ENCODE measurements at places on chromosomes 12 and 14.

- no peak for DNase-seq
Measured at GRCh38 chr14:63051992-63052391, 6.7 kb upstream of the KCNH5 start.

GRCh38 chr14:103925316-103925715 lies 2.9 kb upstream of the TDRD9 start:
- no peak for DNase-seq

- DNase-seq = no peak
Measured at GRCh38 chr12:32377344-32378055, 21.9 kb upstream of the FGD4 start.

DNA sequence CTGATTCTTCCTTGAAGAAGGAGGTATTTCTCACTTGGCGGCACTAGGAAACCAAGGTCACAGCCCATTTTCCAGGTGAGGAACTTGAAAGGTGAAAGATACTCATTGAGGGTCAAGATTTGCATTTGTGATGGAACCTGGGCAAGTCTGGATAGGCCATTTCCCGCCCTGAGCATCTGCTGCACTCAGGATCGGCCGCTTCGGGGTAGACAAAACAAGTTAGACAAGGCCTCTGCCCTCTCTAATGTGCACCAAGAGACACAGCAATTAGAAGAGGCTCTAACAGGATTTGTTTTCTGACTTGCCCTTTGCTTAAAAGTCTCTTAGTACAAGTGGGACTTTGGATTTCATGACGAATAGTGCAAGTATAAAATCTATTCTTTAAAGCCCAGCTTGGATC lies 167.2 kb downstream of the KTN1 start:
- no peak for DNase-seq

DNA sequence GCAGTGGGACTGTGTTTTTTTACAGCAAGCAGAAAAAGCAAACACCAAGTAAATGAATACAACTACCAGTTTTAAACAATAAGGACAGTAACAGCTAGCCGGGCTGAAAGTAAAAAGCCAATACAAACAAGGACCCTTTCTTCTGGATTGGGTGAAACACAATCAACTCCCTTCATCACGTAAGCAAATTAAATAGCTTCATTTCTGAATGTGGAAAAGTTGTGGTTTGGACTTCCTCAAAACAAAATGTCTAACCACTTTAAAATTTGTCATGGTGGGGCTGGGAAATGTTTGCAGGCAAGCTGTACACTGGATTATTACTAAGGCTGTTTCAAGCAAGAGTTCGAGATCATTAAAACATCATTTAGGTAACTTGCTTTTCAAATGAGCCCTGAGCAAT lies 47.4 kb downstream of the TCHP start:
- DNase-seq = peak; percentile 85

DNA sequence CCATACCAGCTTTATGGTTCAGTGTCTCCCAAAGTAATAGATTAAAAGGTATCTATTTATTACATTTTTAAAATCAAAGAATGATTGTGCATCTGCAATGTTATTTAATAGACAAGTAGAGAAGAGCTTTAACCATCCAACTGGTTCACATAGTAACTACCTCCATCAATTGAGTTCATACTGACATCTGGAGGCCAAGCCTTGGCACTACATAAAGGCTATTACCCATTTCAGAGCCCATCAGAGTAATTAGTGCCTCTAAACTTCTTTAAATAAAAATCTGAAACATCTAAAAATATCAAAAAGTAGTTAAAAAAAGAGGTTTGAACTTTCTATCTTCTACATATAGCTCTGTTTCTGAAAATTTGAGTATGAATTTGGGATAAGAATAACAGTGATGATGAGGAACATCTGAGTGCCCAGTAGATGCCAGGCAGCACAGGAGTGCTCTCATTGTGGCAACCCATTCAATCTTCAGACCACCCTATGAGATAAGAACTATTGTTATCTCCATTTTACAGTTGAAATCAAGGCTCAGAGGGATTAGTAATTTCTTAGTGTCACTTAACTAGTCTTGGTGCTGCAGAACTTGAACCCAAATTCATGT lies 132.9 kb upstream of the DAAM1 start:
- DNase-seq = peak; percentile 57

- DNase-seq = peak; percentile 89
Measured at GRCh38 chr14:100761481-100761880, 34.8 kb downstream of the DLK1 start.

GRCh38 chr14:102986810-102987579 lies 64.5 kb downstream of the AMN start:
- DNase-seq = no peak

DNA sequence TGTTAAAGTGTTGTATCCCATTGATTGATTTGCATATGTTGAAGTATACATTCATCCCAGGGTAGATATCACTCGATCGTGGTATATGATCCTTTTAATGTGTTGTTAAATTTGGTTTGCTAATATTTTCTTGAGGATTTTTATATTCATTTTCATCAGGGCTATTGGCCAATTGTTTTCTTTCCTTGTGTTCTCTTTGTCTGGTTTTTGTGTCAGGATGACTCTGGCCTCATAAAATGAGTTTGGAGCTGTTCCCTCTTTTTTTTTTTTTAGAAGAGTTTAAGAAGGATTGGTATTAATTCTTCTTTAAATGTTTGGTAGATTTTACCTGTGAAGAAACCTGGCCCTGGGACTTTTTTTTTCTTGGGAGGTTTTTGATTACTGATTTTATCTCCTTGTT lies 303.5 kb upstream of the RTL1 start:
- no peak for DNase-seq

- DNase-seq = no peak
Measured at GRCh38 chr14:72751276-72752033, 142.4 kb downstream of the DPF3 start.

- no peak for DNase-seq
Measured at GRCh38 chr12:101097829-101098580, 112.0 kb downstream of the SLC5A8 start.

- DNase-seq = no peak
Measured at GRCh38 chr12:28132398-28132797, 57.9 kb upstream of the CCDC91 start.

DNA sequence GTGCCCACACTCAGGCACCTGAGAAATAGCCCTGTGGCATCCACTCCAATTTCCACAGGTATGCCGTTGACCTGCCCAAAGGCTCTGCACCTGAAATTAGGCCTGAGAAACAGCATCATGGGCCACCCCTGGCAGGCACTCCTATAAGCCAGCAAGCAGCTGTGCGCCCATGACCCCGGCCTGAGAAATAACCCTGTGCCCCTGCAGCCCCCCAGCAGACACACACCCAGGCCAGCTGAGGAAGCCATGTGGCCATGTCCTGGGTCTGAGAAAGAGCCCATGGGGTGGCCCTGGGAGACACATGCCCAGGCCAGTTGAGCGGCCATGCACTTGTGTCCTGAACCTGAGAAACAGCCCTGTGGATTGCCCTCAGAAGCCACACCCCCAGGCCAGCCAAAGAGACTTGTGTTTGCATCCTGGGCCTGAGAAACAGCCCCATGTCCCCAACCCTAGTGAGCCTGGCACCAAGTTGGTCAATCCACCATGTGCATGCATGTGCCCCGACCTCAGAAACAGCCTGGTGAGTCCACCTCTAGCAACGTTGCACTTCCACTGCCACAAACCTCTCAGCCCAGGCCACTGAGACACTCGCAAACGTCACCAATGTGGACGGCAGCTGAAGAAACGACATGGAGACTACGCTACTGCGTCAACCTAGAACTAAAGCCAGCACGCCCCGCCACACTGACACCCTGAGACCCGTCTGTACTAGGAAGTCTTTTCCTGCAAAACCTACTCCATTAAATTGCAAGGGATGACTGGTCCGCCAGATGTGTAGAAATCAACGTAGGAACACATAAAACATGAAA lies 411.9 kb downstream of the TMEM121 start:
- DNase-seq = no peak

- no peak for DNase-seq
Measured at GRCh38 chr12:112270673-112271072, 111.6 kb downstream of the HECTD4 start.

GRCh38 chr14:74685056-74685455 lies 27.8 kb downstream of the AREL1 start:
- DNase-seq = no peak

DNA sequence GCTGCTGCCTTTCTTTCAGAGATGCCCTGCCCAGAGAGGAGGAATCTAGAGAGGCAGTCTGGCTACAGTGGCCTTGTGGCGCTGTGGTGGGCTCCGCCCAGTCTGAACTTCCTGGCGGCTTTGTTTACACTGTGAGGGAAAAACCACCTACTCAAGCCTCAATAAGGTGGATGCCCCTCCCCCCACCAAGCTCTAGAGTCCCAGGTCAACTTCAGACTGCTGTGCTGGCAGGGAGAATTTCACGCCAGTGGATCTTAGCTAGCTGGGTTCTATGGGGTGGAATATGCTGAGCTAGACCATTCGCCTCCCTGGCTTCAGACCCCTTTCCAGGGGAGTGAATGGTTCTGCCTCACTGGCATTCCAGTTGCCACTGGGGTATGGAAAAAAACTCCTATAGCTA lies 25.6 kb downstream of the SPATA7 start:
- no peak for DNase-seq

DNA sequence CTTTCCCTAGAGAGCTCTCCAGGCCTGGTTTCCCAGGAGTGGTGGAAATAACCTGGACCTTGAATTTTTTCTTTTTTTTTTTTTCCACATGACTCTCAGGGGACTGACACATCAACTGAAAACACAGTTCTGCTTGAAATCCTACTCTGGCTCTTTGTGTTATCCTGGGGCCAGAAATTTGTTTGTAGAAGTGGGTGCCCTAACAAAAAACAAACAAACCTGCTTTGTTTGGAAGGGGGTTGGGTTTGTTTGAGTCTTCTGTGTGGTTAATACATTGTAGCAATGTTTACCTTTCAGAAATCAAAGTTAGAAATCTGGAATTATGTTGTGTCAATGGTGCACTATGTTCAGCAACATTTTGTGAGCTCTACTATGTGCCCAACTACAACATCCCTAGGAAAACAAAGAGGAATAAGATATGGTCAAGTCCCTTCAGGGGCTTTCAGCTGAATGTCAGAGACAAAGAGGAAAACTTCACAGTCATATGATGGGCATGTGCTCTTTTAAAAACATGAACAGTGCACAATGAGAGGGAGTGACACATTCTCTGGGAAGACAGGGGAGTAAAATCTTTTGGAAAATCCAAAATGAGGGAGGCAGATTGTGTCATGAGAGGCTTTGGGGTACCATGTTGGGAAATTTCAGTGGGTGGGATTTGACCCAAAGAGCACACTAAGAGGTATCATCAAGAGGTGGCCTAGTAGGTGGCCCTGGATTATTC lies 1.5 kb upstream of the IGF1 start:
- no peak for DNase-seq

GRCh38 chr12:19190292-19191031 lies 60.9 kb downstream of the PLEKHA5 start:
- peak; percentile 67 for DNase-seq

DNA sequence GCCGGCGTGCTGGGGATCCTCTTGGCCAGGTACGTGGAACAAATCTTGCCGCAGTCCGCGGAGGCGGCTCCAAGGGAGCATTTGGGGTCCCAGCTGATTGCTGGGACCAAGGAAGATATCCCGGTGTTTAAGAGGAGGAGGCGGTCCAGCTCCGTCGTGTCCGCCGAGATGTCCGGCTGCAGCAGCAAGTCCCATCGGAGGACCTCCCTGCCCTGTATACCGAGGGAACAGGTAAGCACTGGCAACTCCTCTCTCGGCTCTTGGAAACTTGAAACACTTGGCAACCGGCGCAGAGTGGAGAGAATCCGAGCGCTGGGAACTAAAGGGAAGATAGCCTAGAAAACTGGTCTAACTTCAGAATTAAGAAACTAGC lies 1.7 kb downstream of the PDE3A start:
- DNase-seq = no peak

DNA sequence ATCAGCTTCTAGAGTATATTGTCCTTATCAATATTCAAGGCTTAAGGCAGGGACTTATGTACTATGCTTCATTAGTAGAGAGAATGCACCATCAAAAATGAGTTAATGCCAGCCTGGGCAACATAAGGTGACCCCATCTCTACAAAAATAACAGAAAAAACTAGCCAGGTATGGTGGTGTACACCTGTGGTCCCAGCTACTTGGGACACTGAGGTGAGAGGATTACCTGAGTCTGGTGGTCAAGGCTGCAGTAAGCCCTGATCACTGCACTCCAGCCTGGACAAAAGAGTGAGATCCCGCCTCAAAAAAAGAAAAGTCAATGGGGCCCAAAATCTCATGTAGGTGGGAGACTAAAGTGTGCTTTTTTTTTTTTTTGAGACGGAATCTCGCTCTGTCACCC lies 8.8 kb downstream of the PPP4R3A start:
- no peak for DNase-seq

- no peak for DNase-seq
Measured at GRCh38 chr12:38159591-38160317, 156.8 kb upstream of the ALG10B start.

Data from fibroblast of skin of right biceps (primary cell).